ENCODE measurements at places on chromosomes 4 and X.

DNA sequence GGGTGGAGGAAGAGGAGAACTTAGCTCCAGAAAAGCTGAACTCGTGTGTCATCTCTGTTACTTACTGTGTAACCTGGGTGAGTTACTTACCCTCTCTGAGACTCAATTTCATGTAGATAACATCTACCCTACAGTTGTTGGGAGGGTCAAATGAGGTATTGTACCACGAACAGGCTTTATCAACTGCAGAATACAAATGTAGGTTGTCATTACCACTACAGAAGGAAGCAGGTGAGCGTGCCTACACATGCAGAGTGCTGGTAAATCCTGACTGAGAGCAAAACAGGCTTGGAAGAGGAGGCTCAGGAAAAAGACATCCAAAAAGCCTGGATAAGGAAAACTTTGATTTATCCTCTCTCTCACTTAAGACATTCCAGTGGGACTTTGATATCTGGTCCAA is 7.2 kb downstream of the PIGA start:
- DNase-seq: no peak

GRCh38 chr4:142696334-142697122 is 149.6 kb downstream of the INPP4B start:
- DNase-seq: no peak

- DNase-seq: no peak
Observed at GRCh38 chrX:41909068-41909467, 14.3 kb downstream of the CASK start.

GRCh38 chrX:27890611-27891010 is 82.8 kb downstream of the MAGEB10 start:
- no peak for DNase-seq

Data from activated CD4-positive, alpha-beta T cell treated with anti-CD3 and anti-CD28 coated beads, Interleukin-2, Interleukin-4, amounts not matched to agents 100 ng/mL and 50 ng/mL, durations not matched to agents 16 hours and 8 hours (primary cell).